Activated CD4-positive, alpha-beta T cell treated with anti-CD3 and anti-CD28 coated beads, Interleukin-10, Interleukin-2, amounts not matched to agents 100 ng/mL and 50 ng/mL, durations not matched to agents 16 hours and 8 hours (primary cell): ENCODE measurements at places on chromosomes 2 and 18.

- DNase-seq: no peak
Measured at GRCh38 chr2:155663265-155663664, 669.3 kb downstream of the NR4A2 start.

DNA sequence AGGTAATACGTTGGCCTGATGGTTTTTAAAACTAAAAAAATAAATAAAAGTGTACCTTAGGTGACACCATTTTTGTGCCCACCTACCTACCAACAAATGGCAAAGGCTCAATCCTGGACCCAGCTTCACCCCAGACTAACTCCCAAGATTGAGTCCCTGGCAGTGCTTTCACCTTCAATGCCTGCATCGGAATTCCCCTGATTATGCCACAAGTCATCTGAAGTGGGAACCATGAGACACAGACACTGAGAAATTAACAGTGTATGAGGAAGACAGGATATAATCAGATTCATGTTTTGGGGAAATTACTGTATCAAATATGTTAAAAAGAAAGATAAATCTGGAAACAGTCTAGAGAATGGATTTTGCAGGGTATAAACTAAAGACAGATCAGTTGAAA, 41.6 kb downstream of the ZBTB14 start:
- peak; percentile 24 for DNase-seq

DNA sequence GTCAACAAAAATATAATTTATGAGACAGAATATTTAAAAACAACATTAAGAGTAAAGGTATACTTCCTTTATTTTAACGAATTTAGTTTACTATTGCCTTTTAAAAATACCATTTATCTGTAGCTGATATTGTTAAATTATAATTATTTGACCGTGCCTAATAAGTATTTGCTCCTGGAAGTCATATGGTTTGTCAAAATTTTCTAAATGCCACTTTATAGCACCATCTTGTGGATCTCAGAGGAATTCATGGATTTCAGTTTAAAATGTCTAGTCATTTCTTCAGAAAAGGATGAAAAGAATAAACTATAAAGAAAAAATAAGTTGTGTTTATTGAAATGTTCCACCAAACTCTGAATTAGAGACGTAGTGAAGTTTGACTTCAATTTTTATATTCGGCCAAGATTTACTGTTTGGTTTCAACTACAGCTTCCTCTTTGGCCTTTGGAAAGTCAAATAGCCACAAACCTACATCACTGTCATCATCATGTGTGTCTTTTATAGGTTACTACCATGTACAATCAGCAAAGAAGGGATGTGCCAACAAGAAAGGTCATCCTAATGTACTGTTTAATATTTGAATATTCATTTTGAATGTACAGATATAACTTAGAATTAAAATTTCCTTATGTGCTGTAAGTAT, 10.3 kb upstream of the FTCDNL1 start:
- DNase-seq: peak; percentile 14

GRCh38 chr2:40037303-40037702, 258.2 kb upstream of the THUMPD2 start:
- DNase-seq: no peak

- no peak for DNase-seq
Measured at GRCh38 chr2:179191110-179191509, 73.5 kb downstream of the SESTD1 start.

DNA sequence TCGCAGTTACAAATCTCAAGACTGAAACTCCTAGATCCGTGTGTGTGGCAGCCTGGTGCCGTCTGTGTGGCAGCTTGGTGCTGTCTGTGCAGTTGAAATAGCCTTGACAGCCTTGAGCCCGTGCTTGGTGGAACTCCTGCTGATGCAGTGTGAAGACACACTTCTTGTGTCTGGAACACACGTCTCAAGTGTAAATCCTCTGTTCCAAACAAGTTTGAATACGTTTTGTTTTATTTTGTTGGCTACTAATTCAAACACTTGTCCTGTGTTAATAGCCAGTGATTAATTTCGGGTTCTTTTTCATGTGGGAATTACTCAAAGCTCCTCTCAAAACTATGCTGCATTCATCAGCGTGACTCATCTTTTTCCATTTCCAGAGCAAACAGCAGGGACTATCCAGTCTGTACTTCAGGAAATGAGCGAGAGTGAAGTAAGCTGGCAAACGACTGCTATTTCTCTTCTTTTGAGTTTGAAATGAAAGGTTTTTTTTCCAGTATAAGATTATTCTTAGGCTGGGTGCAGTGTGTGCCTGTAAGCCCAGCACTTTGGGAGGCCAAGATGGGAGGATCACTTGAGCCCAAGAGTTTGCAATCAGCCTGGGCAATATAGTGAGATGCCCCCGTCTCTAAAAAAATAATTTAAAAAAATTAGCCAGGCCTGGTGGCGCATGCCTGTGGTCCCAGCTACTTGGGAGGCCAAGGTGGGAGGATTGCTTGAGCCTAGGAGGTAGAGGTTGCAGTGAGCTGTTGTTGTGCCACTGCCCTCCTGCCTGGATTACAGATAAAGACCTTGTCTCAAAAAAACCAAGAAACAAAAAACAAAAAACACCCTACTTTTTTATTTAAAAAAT, 152.9 kb downstream of the SPP2 start:
- no peak for DNase-seq

DNA sequence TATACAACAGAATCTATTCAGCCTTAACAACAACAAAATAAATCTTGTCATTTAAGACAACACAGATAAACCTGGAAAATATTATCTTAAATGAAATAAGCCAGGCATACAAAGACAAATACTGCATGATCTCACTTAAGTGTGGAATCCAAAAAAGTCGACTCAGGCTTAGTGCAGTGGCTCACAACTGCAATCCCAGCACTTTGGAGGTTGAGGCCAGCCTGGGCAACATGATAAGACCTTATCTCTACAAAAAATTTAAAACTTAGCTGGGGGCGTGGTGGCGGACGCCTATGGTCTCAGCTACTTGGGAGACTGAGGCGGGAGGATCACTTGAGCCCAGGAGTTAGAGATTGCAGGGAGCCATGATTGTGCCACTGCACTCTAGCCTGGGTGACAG, 75.2 kb upstream of the RNU4ATAC start:
- DNase-seq: no peak

- DNase-seq: no peak
Measured at GRCh38 chr2:231780123-231780908, 766 bp downstream of the PDE6D start.

DNA sequence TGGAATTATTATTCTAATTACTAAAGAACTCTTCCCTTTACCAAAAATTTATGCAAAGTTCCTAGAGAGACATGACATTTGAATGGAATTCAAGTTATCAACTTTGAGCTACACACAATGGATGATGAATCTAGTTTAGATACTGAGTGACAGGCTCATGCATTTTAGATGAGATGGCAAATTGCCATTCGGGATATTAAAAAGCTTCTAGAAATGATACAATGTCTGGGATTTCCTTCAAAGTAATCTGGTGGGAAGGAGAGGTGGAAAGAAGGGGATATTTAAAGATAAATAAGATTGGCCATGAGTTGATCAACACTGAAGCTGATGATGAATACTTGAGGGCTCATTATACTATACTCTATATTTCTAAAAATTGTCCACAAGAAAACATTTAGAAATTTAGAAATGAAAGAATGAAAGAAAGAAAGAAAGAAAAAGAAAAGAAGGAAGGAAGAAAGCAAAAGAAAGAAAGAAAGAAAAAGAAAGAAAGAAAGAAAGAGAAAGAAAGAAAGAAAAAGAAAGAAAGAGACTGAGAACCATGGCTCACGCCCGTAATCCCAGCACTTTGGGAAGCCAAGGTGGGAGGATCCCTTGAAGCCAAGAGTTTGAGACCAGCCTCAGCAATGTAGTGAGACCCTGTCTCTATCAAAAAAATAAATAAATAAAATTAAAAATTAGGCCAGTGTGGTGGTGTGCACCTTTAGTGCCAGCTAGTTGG, 62.6 kb upstream of the NEDD4L start:
- DNase-seq: no peak

DNA sequence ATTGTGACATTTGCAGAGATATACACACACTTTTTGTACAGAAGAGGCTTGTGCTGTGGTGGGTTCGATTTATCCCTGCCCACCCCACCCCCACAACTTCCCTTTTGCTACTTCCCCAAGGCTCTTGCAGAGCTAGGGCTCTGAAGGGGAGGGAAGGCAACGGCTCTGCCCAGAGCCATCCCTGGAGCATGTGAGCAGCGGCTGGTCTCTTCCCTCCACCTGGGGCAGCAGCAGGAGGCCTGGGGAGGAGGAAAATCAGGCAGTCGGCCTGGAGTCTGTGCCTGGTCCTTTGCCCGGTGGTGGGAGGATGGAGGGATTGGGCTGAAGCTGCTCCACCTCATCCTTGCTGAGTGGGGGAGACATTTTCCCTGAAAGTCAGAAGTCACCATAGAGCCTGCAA, 40.0 kb downstream of the STEAP3 start:
- no peak for DNase-seq
